ENCODE measurements at places on chromosomes 2 and 18.

DNA sequence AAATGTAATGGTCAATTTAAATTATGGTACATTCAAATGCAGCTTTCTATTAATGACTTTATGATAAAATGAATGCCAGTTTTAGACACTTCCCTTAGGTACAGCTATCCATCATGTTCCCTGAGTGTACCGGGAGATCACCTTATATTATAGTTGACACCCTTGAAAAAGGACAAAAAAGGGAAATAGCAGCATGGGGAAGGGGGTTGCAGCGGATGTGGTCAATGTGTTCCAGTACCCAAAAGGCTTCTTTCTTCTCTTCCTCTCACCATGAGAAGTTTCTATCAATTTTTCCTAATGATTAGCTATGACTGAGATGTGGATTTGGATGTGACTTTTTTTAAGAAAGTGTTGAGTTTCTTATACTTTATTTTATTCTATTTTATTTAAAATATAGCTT is 154.4 kb downstream of the CCDC85A start:
- DNase-seq, result no peak

GRCh38 chr18:59039449-59039848 is 100.2 kb upstream of the SEC11C start:
- DNase-seq, result no peak

GRCh38 chr2:233039846-233040530 is 7.5 kb downstream of the NEU2 start:
- no peak for DNase-seq

DNA sequence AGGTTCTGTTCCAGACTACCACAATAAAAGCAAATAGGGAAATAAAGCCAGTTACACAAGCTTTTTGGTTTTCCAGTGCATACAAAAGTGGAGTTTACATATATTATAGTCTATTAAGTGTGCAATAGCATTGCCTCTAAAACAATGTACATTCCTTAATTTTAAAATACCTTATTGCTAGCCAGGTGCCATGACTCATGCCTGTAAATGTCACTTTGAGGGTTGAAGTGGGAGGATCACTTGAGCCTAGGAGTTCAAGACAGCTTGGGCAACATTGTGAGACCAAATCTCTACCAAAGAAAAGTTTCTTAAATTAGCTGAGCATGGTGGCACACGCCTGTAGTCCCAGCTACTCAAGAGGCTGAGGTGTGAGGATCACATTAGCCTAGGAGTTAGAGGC is 52.9 kb upstream of the IMP4 start:
- no peak for DNase-seq

DNA sequence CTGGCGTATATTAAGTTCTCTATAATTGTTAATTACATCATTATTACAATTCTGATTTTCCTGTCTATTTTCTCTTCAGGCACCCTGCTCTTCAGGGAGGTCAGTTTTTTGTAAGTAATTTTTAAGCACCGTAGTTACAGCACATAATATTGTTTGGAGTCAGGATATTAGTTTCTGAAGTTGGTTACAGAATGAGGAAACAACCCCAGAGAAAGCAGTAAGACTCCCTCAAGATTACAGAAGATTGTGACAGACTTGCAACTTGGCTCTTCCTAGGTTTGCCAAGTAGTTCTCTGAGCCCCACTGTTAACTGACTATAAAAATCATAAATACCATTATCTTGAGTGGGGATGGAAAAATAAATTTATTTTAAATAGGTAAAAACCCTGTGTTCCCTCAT is 921 bp downstream of the RPE start:
- DNase-seq, result no peak

- no peak for DNase-seq
These were observed 3.3 kb upstream of the SLC23A3 start for GRCh38 chr2:219173176-219173575.

DNA sequence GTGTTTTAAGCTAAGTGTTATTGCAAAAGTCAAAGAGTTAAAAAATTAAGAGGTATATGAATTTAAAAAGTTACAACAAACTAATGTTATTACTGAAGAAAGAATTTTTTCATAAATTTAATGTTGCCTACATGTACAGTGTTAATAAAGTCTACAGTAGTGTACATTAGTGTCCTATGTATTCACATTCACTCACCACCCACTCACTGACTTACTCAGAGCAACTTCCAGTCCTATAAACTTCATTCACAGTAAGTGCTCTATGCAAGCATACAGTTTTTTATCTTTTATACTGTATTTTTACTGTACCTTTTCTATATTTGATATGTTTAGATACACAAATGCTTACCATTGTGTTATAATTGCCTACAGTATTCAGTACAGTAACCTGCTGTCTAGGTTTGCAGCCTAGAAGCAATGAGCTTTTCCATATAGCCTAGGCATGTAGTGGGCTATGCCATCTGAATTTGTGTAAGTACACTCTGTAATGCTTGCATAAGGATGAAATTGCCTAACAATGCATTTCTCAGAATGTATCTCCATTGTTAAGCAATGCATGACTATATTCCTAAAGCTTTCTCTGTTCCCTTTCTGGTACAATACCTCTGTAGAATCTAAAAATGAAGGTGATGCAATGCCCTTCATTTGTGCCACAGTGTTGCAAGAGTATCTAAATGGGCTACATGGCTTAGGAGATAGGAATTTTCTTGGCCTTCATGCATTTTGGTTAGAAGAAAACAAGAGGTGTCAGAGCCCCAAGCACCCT is 370.8 kb upstream of the NT5C1B start:
- no peak for DNase-seq

DNA sequence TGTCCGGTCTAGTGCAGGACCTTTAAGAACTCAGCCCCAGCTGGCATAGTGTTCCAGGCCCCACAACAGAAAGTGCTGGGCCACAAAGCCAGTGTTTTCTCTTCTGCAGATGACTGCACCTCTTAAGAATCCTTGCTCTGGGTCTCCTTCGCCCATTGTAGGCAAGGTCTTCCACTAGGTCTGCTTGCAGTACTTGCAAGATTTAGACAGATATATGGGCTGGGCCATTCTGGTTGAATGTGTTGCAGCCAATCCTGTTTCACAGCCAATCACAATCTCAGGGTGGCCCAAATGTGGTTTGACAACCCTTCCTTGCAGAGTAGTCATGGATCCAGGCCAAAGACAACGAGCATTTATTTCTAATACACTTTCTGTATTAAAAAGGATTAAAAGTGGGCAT is 13.1 kb upstream of the PIEZO2 start:
- no peak for DNase-seq

DNA sequence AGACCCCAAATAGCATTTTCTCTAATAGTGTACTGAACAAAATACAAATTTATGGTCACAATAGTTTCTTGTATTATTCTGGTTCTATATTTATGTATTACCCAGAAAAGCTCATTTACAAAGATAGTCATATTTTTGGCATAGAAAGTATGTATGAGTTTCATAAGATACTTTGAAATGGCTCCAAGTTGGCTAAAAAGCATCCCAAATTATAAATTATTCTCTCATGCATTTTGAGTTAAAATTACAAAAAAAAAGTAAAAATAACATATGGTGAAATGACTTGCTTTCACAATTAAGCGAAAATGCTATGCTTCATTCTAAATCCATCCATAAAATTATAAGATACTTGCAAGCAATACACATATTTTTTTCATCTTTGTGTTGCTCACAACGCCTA is 530.7 kb downstream of the ZNF804A start:
- no peak for DNase-seq

DNA sequence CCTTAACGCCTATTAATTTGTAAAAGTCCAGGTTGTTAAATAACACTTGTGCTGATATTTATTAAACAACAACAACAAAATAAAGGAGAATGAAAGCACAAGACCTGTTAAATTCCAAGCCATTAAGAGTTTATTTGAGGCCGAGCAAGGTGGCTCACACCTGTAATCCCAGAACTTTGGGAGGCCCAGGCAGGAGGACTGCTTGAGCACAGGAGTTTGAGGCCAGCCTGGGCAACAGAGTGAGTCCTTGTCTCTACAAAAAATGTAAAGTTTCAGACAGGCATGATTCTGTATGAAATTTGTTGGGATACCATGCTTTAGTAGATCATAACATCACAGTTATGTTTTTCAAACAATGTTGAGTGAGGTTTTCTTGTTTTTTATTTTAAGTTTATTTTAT is 17.1 kb downstream of the PELI1 start:
- no peak for DNase-seq

GRCh38 chr2:167271932-167272331 is 383.7 kb downstream of the XIRP2 start:
- no peak for DNase-seq

DNA sequence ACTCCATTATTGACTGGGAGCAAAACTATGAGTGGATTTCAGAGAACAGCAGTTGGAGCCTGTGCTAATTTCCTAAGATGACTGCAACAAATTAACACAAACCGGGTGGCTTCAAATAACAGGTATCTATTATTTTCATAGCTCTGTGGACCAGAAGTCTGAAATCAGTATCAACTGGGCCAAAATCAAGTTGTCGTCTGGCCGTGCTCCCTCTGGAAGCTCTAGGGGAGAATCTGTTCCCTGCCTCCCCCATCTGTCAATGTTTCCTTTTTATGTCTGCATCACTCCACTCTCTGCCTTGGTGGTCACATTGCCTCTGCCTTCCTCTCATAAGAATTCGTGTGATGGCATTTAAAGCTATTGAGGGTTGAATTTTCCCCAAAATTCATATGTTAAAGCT is 269.8 kb downstream of the TMX3 start:
- no peak for DNase-seq

- no peak for DNase-seq
These were observed 20.7 kb downstream of the GNLY start for GRCh38 chr2:85714841-85715240.

GRCh38 chr2:128378231-128379020 is 59.8 kb upstream of the HS6ST1 start:
- DNase-seq, result no peak

- DNase-seq, result no peak
These were observed 155.0 kb upstream of the OTX1 start for GRCh38 chr2:62895632-62896009.

GRCh38 chr2:41711736-41712135 is 336.1 kb upstream of the PKDCC start:
- no peak for DNase-seq

DNA sequence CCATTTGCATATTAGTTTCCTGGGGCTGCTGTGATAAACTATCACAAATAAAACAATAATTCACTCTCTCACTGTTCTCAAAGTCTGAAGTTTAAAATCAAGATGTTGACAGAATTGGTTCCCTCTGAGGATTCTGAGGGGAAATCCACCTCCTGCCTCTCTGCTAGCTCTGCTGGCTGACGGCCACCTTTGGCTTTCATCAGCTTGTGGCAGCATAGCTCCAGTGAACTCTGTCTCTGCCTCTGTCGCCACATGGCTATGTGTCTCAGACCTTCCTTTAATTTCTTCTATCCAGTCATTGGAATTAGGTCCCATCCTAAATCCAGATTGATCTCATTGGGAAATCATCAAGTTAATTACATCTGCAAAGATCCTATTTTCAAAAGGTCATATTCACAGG is 38.9 kb upstream of the TRIM43 start:
- no peak for DNase-seq

DNA sequence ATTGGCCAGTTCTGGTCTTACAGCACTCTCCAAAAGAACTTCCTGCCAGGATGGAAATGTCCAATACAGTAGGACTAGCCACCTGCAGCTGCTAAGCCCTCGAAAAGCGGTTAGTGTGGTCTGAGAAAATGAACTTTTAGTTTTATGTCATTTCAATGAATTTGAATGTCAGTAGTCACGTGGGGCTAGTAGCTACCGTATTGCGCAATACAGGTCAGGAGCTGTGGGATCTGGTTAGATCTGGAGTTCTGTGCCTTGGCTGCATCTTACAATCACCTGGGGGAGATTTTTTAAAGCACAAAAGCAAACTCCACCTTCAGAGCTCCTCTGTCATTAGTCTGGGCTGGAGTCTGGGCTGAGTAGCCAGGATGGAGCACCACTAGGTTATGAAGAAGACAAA is 35.9 kb downstream of the C1QL2 start:
- no peak for DNase-seq

GRCh38 chr2:23423062-23423872 is 38.3 kb downstream of the KLHL29 start:
- DNase-seq, result no peak

- DNase-seq, result no peak
These were observed 105.3 kb downstream of the PAX3 start for GRCh38 chr2:222193328-222193983.

DNA sequence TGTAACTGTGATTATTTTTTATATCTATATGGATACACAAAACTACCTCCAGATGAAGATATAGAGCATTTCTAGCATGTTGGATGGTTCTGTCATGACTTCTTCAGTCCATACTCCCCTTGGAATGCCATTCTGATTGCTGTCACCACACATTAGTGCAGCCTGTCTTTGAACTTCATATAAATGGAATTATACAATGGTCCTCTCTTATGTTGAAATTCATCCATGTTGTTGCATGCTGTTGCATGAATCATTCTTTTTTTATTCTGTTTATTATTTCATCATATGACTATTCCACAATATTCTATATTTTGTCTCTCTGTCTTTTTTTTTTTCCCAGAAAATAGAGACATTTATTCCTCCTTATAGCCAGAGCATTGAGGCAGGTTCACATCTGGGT is 74.1 kb downstream of the OSBPL6 start:
- DNase-seq, result no peak

GRCh38 chr2:163759013-163759412 is 23.2 kb upstream of the FIGN start:
- no peak for DNase-seq

GRCh38 chr18:6785001-6785400 is 55.5 kb downstream of the ARHGAP28 start:
- DNase-seq, result no peak

GRCh38 chr2:15772086-15772595 is 168.2 kb upstream of the MYCN start:
- no peak for DNase-seq

GRCh38 chr2:225309516-225309915 is 90.0 kb upstream of the NYAP2 start:
- DNase-seq, result no peak

DNA sequence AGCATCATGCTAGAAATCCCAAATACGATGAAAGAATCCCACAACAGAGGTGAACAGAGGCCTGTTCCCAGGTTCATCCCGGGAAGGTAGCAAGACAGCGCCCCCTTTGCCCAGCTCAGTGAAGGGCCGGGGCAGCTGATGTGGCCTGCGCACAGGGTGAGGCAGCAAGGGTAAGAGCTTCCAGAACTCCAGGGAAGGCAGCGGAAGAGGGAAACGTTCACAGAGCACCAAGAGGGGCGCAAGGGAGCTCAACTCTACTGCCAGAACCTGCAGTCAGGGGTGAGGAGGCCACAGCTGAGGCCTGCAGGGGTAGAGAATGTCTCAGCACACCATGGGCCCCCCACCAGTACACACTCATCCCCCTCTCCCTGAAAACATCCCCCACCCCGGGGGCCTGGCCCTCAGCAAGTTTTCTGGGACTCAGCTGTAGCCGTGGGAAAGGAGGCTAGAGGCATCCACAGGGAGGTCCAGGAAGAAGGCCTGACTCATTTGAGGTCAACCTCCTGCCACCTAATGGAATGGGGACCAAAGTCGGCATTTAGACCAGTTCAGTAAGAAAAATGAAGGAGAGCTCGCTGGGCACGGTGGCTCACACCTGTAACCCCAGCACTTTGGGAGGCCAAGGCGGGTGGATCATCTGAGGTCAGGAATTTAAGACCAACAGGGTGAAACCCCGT is 95.6 kb upstream of the ASAP2 start:
- no peak for DNase-seq
